ENCODE measurements at places on chromosomes 2 and 18. TPM values are rescaled to one million over a fixed set of nuclear protein-coding genes. Genes with fewer than 3 reads are reported as not detected.

The FIGN gene
- 1.4 TPM for total RNA-seq

The USP37 gene
- total RNA-seq = 9.2 TPM

The RBFA gene
- 43.2 TPM for total RNA-seq

The MOGAT1 gene
- total RNA-seq = not detected

The PSD4 gene
- total RNA-seq = 25.0 TPM

The ITGB6 gene
- 21.1 TPM for total RNA-seq

The NLRC4 gene
- total RNA-seq = 0.53 TPM

The CHAC2 gene
- total RNA-seq = 5.0 TPM

The GAL3ST2 gene
- not detected for total RNA-seq

Data from bronchial epithelial cell (primary cell).